Thoracic aorta endothelial cell (primary cell): ENCODE measurements at places on chromosomes 5 and 9. TPM values are rescaled to one million over a fixed set of nuclear protein-coding genes. Genes with fewer than 3 reads are reported as not detected.

Gene GDNF
- total RNA-seq, result under 0.01 TPM in 1 of 2 replicates, not detected in the other

Gene TAF1L
- under 0.01 TPM in 1 of 2 replicates, not detected in the other for total RNA-seq

Gene ARSI
- total RNA-seq, result not detected in 2 replicates

Gene SPINK1
- total RNA-seq, result not detected in 2 replicates

Gene CDH9
- not detected in 2 replicates for total RNA-seq

Gene PCDHGA10
- 4.7 and 5.5 TPM in 2 replicates for total RNA-seq

Gene IRX2
- total RNA-seq, result not detected in 2 replicates

Gene HTR1A
- not detected in 2 replicates for total RNA-seq

Gene SLC34A3
- not detected in 2 replicates for total RNA-seq
